Activated naive CD4-positive, alpha-beta T cell treated with anti-CD3 and anti-CD28 coated beads, Interleukin-2, amount 50 U/mL, for 72 hours (primary cell): ENCODE measurements at places on chromosomes 4 and X. TPM values are rescaled to one million over a fixed set of nuclear protein-coding genes. Genes with fewer than 3 reads are reported as not detected.

Gene UNC5C
- total RNA-seq = not detected

Gene OTC
- total RNA-seq = not detected

Gene RBM47
- total RNA-seq = 0.59 TPM

Gene ADAM29
- not detected for total RNA-seq

Gene GTPBP6
- total RNA-seq = 57.1 TPM

Gene LRCH2
- not detected for total RNA-seq

Gene UGT2A2
- total RNA-seq = not detected

Gene PGAM4
- total RNA-seq = not detected

Gene MAGEA11
- not detected for total RNA-seq

Gene SLC10A4
- not detected for total RNA-seq

Gene CENPE
- total RNA-seq = 65.4 TPM

Gene F8A2
- total RNA-seq = not detected

Gene C4orf51
- not detected for total RNA-seq

Gene TMPRSS11A
- not detected for total RNA-seq

Gene HPGD
- 3.1 TPM for total RNA-seq

Gene GAGE1
- total RNA-seq = not detected

Gene DLG3
- total RNA-seq = 7.9 TPM

Gene BLOC1S4
- total RNA-seq = 15.9 TPM

Gene MOB1B
- 29.2 TPM for total RNA-seq

Gene MAP3K15
- 2.4 TPM for total RNA-seq

Gene FREM3
- not detected for total RNA-seq

Gene TMEM271
- not detected for total RNA-seq

Gene TREX2
- 1.0 TPM for total RNA-seq

Gene TMEM154
- total RNA-seq = 17.1 TPM

Gene TLR6
- total RNA-seq = 5.1 TPM

Gene SPANXA1
- total RNA-seq = not detected

Gene ANTXR2
- total RNA-seq = 4.5 TPM

Gene BEX1
- not detected for total RNA-seq

Gene ARMCX1
- 2.8 TPM for total RNA-seq

Gene IL3RA
- total RNA-seq = 0.41 TPM

Gene SORCS2
- total RNA-seq = 0.25 TPM

Gene SHOX
- total RNA-seq = not detected

Gene SOWAHD
- total RNA-seq = 0.53 TPM

Gene HSFX4
- not detected for total RNA-seq

Gene FGG
- total RNA-seq = not detected

Gene XIAP
- total RNA-seq = 36.0 TPM

Gene SLC4A4
- total RNA-seq = 0.12 TPM

Gene ATP1B4
- not detected for total RNA-seq
